ENCODE measurements at places on chromosomes 2 and 18.

- no peak for DNase-seq
These were observed 102.4 kb upstream of the DCC start for GRCh38 chr18:52237551-52237950.

DNA sequence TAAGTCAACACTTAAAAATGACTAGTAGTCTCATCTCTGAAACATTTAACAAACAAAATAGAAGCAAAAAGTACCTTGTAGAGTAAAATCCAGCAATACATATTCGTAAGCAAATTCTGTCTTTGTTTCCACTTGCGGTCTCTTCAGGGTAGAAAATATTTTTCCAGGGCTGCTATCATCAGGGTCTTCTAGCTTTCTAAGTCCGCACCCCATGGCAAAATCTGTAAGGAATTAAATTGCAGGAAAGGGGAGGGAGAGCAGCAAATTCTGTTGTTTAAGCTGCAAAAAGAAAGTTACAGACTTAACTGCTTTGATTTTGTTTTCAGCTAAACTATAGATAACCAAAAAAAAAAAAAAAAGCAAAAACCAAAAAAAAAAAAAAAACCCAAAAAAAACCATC, at the start of gene RFTN2:
Gene RFTN2, minus strand, starts transcription at position 342 of the 400 bp plus-strand sequence. Its CDS starts 129 bp downstream, at position 213.
- no peak for DNase-seq

- DNase-seq, result no peak
These were observed 54.1 kb upstream of the EPB41L5 start for GRCh38 chr2:119958670-119959268.

DNA sequence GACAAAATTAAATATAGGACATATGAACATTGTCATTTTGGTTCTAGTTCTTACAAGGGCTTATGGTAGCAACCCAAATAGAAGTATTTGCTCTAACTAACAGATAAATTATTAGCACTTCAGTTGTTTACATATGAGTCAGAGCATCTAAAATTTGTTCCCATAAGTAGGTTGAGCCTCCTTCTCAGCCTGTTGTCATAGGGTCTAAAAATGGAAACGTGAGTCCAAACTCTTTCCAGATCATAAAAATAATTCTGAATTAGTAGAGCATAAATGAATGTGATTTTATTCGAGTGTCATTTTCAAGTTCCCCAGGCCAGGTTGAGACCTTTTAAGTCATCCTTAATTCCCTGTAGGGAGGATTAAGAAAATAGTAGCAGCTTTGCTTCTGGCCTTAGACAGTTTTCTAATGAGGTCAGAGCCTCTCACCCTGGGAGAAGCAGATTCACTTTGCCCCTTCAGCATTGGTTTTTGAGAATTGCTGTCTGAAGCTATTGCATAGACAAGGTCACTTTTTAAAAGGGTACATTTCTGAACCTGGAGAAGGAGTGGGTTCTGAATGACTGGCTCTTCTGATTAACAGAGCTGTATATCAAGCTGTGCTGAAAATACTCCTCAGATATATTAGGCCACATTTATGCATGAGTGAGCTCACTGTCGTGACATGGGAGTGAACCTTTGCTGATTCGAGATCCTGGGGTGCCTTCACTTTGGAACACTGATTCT, 164.3 kb downstream of the NEDD4L start:
- no peak for DNase-seq

DNA sequence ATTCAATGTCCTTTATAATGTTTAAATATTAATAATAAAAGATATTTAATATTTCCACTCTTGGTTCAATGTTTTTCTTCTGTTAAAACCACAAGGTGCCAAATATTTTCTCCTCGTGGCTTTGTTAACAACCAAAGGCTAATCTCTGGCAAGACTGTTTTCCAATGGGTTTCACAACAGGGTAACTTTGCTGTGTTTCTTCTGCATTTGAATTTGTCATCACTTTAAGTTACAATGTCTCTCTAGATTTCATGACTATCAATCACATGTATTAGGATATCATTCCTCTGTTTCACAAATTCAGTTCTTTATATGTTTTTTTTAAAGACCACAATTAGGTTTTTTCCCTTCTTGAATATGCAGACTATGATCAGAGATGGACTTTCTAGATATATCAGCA, 469.8 kb upstream of the ACVR2A start:
- no peak for DNase-seq

DNA sequence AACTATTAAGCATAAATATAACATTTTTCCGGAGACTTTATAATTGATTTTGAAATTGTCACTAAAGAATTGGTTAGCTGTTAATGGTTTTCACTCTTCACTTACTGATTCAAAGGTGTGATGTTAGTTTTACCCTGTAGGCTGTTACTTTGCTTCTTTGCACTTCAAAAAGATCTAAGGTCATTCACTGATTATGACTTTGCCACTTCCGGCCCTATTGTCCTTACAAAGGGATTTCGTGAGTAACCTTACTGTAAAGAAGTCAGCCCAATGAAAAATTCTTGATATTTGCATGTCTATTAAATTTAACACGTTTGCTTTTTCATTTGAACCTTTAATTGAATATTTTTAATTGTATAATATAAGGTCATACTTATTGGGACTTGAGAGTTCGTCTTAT, 61.4 kb downstream of the GREB1L start:
- no peak for DNase-seq

DNA sequence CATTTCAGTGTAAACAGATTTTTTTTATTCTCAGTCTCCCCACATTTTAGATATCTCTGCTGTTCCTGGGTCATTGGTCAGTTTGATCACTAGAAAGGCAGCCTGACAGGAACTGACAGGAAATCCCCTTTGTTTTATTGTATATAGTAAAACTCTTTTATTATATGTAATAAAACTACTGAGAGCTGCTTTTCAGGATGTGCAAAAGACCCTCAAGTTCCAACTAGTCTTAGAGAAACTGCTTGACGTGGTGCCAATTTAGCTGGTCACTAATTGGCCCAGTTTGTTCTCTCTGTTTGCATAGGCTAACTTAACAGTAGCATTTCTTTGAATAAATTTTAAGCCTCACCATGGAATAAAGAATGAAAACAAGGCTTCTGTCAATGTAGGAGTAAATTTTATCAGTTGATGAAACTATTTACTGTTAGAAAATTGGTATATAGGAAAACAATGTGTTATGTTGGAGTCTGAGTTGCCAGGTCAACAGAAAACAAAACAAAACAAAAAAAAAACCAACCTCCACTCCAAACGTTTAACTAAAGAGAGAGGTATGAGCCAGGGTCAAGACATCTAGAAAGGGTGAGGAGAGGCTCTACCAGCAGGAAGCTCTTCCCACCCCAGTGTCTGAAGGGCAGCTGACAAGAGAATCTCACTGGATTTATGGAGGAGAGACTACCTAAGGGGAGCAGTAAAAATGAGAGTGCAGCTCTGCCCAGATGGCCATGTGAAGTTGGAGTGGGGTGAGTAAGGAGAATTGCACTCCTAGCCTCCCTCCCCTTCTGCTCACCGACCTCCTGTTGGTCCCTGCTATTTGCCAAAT, 184.6 kb downstream of the ST6GAL2 start:
- DNase-seq, result no peak

DNA sequence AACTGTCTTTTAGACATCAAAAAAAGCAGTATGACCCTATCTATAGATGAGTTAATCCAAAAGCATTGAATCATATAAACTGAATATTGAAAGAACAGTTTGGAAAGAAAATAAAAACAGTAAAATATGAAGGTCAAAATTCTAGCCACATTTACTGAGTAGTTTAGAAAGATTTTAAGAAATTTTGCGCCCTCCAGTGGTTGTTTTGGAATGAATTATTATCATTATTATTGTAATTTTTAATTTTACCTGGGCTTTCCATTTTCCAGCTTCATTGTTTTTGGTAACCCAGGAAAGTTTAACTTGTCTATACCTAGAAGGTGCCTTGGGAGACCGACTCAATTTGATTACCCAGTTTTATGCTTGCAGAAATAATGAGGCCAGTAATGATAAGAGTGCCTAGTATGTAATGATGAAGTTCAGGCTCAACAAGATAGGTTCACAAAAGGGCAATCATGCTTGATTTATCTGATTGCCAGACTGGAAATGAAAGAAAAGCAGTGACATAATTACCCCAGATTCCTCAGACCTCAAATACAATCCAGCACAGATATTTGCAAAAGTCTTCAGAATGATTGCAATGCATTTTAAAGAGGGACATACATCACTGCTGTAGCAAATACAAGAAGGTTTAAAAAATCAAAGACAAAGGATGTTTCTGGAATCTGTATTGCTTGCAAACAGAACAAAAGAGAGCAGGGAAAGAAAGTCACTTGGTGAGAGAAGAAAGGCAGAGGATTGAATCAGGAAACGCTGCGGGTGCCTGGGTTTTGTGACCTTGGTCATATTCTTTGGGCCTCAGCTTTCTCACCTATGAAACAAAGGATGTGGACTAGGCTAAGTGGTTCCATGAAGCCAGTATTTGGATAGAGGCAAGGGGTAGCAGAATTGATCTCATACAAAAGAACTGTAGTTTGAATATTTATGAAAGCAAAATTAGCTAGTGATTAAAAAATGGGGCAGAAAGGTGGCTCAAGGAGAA, 153.8 kb downstream of the MAP2 start:
- no peak for DNase-seq

- DNase-seq, result no peak
These were observed 451.5 kb downstream of the EPHA4 start for GRCh38 chr2:221120643-221121042.

GRCh38 chr2:586641-587076, 90.5 kb downstream of the TMEM18 start:
- no peak for DNase-seq

DNA sequence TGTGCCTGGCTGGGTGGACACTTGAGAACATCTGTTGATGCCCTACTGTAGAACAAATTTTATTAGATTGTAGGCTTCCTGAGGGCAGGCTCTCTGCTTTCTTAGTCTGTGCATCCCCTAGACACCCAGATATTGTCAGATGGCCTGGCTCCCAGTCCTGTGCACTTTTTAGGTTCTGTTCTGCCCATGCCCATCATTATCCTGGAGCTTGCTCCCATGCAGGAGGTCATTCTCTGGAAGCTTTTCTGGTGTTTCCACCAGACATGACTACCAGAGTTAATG, 213.3 kb downstream of the MYCN start:
- DNase-seq, result no peak

- DNase-seq, result no peak
These were observed 118.9 kb upstream of the OTOS start for GRCh38 chr2:240259201-240259923.

GRCh38 chr2:111676291-111676822, 207.6 kb downstream of the ANAPC1 start:
- no peak for DNase-seq

DNA sequence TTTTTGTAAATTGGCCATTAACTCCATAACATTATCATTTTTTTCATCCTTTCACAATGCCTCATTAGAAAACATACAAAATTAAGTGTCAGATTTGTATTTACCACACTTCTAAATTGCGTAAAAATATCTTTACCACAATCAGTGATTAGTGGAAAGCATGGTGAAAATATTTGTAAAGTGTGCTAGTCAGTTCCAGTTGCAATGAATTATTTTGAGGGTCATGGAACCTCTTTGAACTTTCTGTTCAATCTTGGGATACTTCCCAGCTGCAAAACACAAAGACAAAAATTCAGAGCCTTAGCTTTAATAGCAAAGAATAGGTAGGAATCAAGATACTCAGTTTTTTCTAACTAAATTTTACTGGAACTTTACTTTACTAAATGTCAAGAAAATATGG, 4.0 kb upstream of the COL3A1 start:
- no peak for DNase-seq

DNA sequence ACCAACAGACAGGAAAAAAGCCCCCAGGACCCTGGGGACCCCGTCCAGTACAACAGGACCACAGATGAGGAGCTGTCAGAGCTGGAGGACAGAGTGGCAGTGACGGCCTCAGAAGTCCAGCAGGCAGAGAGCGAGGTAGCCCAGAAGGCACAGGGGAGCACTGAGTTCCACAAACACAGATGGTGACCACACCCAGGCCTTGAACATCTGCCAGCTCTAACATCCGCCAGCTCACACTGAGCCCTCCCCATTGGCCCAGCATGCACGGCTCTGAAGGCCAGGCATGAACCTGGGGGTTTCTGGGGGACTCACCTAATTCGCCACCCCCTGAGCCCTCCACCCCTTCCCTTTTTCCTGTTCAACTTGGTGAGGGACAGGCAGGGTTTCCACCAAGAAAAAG, 25.6 kb upstream of the PRLH start:
- no peak for DNase-seq

GRCh38 chr2:202278036-202278760, 12.6 kb downstream of the NOP58 start:
- DNase-seq, result no peak

DNA sequence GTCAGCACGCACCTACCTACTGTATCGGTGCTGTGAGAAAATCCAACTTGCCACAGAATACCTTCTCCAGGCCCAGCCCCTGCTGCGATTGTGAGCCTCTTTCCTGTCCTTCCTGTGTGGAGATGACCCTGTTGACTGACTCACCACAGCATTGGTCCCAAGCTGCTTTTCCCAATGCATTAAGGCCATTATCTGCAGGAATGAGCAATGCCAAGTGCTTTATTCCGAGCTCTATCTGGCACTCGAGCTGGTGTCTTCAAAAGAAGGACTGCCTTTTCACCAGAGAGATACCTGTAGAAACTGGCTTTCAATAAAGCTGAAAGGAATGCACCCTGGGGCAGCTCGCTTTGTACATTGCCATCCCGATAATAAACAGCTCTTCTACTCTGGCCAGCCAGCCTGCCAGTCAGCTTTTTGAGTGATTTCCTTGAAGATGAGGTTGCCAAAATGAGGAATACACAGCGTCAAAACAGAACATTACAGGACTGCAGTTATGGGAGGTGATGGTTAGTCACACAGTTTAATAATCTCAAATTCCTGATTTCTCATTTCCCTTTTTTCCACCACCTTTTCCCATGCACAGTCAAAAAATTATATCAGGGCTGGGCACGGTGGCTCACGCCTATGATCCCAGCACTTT, 8.3 kb upstream of the RNF103 start:
- no peak for DNase-seq

DNA sequence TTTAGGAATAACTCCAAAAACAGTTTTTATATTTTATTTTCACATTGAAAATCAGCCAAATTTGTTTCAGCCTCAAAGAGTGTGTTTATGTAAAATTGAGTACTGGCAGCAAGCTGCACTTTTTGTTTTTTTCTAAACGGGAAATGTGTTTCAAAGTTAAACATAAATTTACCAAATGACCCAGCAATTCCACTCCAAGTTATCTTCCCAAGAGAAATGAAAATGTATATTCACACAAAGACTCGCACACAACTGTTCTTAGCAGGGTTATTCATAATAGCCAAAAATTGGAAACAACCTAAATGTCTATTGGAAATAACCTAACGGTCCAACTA, 9.3 kb downstream of the ALPK2 start:
- no peak for DNase-seq

- DNase-seq, result no peak
These were observed 2.2 kb downstream of the LRRTM4 start for GRCh38 chr2:77519888-77520506.

GRCh38 chr18:76406791-76407190, 88.3 kb downstream of the ZNF516 start:
- DNase-seq, result no peak

- no peak for DNase-seq
These were observed 109.7 kb downstream of the CTNNA2 start for GRCh38 chr2:79622508-79622907.

DNA sequence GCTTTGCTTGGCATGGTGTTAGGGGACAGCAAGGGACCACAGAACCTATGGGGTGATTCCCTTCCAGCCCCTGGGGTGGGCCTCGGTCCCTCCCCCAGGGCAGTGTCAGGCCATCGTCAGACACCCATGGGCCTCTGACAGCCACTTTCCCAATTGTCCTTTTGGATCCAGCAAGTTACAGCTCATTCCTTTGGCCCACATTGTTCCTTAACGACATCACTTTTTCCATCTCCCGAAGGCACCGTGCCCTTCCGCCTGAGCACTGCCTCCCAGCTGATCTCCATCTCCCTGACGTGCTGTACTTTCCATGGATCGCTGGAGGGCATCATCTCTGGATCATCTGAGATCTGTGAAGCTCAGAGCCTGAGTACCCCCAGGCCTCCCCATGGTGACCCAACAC, 10.4 kb upstream of the KCNK3 start:
- no peak for DNase-seq

Data from NCI-H1930 (cell line).